Right hindlimb (tissue), 1 donor: ENCODE measurements at places on chromosomes 11 and 22.

GRCh38 chr11:92329646-92330045, 105.0 kb downstream of the FAT3 start:
- no peak for DNase-seq

GRCh38 chr22:38973289-38974169, 8.6 kb upstream of the APOBEC3B start:
- DNase-seq, result no peak

DNA sequence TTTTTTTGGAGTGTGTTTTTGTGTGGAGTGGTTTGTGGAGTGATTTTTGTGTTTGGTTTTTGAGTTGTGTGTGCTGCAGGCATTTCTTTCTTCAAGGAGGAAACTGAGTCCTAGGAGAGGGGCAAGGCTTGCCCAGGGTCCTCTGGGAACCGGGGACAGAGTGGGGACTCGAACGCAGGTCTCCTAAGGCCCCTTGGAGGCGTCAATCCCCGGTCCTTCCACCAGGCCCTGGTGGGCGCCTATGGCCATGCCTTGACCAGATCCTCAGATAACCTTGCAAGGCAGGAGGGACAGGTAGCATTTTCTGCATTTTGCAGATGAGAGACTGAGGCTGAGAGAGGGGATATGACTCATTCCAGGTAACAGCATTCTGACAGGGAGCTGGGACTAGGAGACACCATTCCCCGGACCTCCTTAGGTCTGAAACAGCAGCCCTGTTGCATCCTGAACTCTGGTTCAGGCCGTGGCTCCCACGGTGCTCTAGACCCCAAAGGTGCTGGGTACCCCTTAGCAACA, 39.1 kb downstream of the MYO7A start:
- DNase-seq, result no peak

DNA sequence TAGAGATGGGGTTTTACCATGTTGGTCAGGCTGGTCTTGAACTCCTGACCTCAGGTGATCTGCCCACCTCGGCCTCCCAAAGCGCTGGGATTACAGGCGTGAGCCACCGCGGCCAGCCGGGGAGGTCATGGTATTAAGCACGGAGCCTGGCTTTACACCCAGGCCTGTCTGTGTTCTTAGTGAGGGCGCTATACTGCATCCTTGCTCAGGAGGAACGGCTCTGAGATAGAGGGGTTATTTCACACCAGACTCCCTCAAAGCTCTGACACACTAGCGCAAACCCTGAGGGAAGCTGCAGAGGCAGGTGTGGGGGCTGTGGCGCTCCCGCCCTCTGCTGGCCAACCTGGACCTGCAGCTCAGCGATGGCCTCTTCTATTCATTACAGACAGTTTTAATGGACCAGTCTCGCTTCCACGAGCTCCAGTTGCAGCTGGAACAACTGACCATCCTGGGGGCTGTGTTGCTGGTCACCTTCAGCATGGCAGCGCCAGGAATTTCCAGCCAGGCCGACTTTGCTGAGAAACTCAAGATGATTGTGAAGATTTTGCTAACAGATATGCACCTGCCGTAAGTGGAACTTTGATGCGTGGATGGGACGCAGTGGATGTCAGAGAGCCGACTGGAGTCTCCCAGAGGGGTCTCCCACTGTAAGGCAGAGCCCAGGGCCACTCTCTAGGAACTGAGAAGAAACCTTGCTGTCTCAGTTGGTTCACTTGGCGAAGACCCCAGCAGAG, 26.2 kb downstream of the TCP11L1 start:
- DNase-seq, result peak; percentile 75

GRCh38 chr11:95671768-95672167, 117.8 kb downstream of the FAM76B start:
- no peak for DNase-seq

GRCh38 chr22:35418088-35418487, 18.1 kb downstream of the MCM5 start:
- no peak for DNase-seq

DNA sequence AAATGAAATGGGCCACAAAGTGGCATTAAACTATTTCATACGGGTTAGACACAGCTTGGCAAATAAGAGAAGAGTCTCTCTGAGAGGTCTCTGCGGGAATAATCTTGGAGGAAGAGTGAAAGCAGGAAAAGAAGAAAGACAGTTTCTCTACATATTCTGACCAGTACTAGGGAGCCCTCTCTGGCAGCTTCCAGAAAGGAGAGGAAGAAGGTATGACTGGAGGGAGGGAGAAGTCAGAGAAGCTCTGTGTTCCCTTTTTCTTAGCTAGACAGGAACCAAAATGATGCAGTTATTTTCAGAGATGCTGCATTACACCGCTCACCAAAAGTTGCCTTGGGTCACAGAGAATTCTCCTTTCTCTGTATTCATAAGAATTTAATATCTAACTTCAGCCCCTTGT, 382.1 kb downstream of the KCNA4 start:
- no peak for DNase-seq

DNA sequence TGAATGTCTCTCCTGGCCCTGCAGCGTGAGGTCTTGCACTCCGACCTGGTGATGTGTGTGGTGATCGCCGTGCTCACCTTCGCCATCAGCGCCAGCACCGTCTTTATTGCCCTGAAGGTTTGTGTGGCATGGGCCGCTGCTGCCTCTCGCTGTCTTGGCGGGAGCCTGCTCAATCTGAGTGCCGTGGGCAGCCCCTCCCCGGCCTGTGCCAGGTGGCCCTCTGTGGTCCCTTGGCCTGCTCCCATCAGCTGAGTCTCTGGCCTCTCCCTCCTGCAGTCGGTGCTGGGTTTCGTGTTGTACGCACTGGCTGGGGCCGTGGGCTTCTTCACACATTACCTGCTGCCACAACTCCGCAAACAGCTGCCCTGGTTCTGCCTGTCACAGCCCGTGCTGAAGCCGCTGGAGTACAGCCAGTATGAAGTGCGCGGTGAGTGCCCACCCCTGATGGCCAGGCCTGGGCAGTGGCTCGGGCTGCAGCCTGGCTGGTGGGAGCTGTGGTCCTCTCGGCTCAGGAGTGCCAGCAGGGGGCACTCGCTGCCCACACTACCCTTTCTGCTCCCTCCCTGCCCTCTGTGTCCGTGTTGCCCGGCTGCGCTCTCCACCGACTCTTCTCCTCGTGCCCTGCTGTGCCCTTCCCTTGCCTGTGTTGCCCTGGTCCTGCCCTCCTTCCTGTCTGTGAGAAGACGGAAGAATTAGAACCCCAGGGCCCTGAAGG, 10.2 kb downstream of the PCNX3 start:
- no peak for DNase-seq

- no peak for DNase-seq
Observed at GRCh38 chr22:17655289-17655688, 16.7 kb downstream of the BCL2L13 start.

DNA sequence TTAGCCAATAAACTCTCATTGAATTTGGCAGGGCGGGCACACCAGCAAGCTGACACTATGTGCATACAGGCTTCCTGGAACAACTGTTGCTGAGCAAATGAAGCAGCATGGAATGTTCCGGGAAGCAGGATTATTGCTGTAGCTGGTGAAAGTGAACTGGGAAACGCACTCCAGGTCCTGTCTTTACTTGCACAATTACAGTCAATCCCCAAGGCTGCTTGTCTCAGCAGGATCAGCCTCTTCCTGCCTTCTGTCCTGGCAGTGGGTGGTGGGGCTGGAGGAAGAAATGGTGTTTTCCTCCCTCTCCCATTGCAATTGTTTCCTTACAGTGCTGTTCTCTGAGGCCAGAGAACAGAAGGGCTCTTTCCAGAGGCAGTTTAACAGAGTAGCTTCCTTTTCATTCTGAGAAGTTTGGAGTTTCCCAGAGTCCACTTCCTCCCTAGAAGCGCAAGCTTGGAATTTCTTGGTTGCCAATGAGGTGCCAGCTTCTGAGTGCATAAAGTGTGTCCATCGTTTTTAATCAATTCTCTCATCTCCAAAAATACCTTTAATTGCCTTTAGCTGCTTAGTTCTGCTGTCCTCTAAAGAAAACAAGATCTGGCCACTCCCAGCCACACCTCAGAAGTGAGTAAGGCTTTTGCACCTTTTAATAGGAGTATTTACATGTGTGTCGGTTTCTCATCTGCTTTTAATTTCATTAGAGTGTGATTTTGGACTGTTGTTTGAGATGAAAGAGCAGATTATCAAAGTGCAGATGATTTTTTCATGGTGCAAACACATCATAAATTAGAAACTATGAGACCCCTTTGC, 19.9 kb downstream of the CD44 start:
- peak; percentile 83 for DNase-seq

DNA sequence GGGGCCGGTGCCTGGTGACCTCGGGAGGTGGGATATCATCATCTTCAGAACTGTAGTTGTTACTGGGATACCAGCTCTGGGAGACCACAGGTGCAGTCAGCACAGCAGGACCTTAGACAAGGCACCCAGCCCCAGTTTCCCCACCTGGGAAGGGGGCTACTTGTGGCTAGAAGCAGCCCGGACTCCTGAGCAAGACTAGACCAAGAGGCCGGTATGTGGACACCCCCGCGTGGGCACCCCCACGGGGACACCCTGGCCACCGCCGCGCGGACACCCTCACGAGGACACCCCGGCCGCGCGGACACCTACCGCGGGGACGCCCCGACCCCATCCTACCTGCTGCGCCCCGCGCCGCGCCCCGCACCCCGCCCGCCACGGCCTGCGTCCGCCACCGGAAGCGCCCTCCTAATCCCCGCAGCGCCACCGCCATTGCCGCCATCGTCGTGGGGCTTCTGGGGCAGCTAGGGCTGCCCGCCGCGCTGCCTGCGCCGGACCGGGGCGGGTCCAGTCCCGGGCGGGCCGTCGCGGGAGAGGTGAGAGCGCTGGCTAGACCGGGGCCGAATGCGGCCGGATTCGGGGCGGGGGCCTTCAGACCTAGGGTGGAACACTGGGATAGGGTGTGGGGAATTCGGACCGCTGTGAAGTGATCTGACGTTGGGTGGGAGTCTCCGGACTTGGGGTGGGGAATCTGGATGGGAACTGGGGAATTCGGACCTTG, at the start of the genes COMT and TXNRD2:
TSS of gene COMT (plus strand) at position 408 of the 718 bp plus-strand sequence. CDS start 20,755 bp downstream, outside the sequence.
TSS of gene TXNRD2 (minus strand) at position 454 of the 718 bp plus-strand sequence. CDS start at position 439, 15 bp downstream.
- peak; percentile 78 for DNase-seq

GRCh38 chr22:20131597-20131858, at the start of gene ZDHHC8:
Gene ZDHHC8 (plus strand): TSS chr22:20131804. CDS start chr22:20131948, 144 bp downstream.
- peak; percentile 67 for DNase-seq

GRCh38 chr11:32426819-32427615, 8.3 kb downstream of the WT1 start:
- DNase-seq, result peak; percentile 42

GRCh38 chr11:66857234-66857926, 516 bp downstream of the LRFN4 start:
- no peak for DNase-seq

- DNase-seq, result peak; percentile 57
Observed at GRCh38 chr11:119352857-119353260, 6.4 kb upstream of the MFRP start.

DNA sequence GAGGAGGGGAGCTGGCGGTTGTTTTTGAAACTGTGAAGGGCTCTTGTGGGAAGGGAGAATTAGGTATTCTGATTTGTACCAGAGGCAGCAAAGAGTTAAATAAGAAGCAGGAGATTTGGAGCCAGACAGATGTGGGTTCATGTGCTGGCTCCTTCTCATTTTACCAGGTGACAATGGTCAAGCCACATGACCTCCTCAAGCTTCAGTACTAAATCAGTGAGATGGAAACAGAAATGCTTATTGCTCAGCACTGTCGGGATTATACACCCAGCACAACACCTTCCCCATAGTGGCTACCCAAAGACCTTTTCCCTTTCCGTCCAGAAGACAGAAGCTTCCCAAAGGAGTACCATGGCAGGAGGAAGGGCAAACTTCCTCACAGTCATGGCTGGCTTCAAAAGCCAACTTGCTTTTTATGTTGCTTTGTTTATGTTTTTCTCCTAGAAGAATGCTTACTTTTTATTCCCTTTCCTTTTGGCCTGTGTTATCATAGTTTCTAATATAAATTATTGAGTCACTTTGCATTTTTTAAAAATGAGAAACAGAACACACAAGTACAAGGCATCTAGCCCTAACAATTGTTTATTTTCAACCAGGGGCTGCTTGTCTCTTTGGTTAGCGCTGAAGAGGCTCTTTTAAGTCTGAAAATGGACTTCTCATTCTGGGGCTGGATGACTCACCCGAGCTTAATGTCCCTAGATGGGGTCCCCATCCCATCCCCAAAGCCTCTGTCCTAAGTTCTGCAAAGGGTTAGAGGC, 181.5 kb upstream of the ZBED5 start:
- no peak for DNase-seq

DNA sequence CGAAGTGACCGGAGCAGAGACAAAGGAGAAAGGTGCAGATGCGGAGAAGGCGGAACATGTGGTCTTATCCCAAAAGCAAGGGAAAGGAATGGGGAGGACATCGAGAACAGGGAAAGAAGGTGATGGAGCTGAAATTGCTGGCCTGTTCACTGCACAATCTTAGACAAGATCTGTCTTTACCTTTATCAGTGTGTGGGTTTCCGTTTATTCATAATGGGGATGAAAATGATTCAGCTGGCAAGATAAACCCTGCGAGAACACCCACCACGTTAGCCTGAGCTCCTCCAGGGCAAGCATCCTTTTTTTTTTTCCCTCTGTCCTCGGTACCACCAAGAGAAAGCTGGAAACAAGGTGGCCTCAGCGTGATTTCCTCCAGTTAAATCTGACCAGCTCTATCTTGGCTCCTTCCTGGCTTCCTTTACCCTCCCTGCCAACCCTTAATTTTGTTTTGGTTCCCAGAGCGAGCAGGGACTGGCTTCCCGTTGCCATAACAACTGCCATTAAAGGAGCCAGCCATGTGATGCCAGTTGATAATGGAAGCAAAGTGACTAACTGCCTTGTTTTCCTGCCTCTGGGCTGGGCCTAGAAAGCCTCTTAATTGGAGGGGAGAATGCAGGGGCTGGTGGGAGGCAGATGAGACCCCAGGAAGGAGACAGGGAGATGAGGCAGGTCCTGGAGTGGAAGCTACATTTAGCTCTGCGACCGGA, 4.2 kb downstream of the SGSM1 start:
- no peak for DNase-seq

DNA sequence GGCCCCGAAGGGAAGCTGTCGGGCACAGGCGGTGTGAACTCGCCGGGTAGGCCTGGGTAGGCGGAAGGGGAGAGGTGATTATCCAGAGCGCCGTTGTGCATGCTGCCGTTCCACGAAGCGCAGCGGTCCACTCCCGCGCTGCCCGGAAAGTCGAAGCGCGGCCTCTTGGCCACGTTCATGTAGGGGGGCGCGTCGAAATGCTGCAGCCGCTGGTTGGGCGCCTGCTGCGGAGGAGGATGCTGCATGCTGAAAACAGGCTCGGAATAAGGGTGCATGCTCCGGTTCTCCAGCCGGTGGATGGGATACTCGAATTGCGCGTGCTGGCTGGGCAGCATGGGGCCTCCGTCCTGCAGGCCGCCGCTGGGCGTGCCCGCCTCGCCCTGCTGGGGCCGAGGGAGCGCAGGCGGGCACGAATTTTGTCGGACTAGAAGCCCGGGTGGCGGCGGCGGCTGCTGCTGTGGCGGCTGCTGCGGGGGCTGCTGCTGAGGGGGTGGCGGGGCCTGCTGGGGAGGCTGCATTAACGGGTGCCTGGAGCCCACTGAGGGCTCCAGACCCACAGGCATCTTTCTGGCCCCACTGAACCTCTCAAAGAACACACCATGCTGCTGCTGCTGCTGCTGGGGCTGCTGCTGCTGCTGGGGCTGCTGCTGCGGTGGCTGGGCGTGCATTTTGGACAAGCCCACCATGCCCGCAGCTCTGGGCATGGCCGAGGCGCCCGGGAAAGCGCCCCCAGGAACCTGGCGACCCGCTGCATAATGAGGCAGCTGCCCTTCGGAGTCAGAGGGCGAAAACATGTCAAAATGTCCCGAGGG, 2.3 kb downstream of the MN1 start:
- peak; percentile 72 for DNase-seq

GRCh38 chr11:105202422-105202821, 62.9 kb upstream of the CARD18 start:
- DNase-seq, result no peak
